ENCODE measurements at places on chromosomes 11 and 22. TPM values are rescaled to one million over a fixed set of nuclear protein-coding genes. Genes with fewer than 3 reads are reported as not detected.

GRCh38 chr22:45640291-45640940 lies 31.2 kb upstream of the ATXN10 start:
- H3K4me1 ChIP-seq = peaks cover 2% of the 10 kb centered on the region
- DNase-seq = no peak
- H3K27me3 ChIP-seq = peaks cover 10% of the 10 kb centered on the region
- no peaks in the 10 kb centered on the region for H3K36me3 ChIP-seq
- H3K4me3 ChIP-seq = no peak overlapping the region

DNA sequence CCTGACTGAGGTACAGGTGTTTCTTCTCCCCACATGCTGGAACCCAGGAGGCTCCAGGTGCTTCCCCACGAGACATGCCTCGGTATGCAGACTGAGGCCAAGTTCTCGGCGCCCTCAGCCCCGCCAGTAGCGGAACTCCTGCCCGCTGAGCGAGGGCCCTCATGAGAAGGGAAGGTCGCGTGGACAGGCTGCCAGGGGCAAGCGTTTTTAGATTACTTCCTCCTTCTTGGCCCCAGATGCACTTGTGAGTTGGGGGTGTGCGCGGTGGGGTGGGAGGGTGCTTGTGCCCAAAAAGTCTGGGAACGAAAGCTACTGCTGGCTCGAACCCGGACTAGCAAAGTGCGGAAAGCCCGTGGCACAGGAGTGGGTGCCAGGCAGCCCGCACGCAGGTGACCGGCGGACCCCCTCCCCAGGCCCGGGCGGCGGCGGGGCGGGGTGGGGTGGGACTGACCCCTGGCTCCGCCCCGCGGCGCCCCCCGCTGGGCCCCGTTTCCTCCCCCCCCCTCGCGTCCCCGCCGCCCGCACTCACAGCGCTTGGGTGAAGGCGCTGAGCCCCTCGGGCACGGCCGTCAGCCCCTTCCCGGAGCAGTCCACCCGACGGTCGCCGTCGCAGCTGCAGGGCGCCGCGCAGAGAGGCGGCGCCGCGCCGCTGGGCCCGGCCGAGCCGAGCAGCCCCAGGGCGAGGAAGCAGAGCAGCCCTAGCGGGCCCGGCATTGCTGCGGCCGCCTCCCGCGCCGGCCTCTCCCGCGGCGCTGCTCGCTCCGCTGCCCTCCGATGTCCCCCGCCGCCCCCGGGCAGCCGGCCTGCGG lies 797 bp downstream of the LGR4 start:
- DNase-seq = no peak
- peaks cover 2% of the 10 kb centered on the region for H3K4me1 ChIP-seq
- no peak overlapping the region for H3K27ac ChIP-seq

GRCh38 chr11:64568584-64569140 lies 22.4 kb upstream of the SLC22A12 start:
- H3K27me3 ChIP-seq = no peaks in the 10 kb centered on the region
- H3K4me3 ChIP-seq = no peak overlapping the region
- DNase-seq = no peak
- no peaks in the 10 kb centered on the region for H3K4me1 ChIP-seq
- no peaks in the 10 kb centered on the region for H3K36me3 ChIP-seq

GRCh38 chr11:69125861-69126260 lies 29.9 kb upstream of the SMIM38 start:
- H3K27ac ChIP-seq = no peak overlapping the region
- no peak overlapping the region for H3K4me3 ChIP-seq
- H3K36me3 ChIP-seq = no peaks in the 10 kb centered on the region

Gene TENM4
- 48.4 TPM for total RNA-seq
